ENCODE measurements at places on chromosomes 6 and 20.

DNA sequence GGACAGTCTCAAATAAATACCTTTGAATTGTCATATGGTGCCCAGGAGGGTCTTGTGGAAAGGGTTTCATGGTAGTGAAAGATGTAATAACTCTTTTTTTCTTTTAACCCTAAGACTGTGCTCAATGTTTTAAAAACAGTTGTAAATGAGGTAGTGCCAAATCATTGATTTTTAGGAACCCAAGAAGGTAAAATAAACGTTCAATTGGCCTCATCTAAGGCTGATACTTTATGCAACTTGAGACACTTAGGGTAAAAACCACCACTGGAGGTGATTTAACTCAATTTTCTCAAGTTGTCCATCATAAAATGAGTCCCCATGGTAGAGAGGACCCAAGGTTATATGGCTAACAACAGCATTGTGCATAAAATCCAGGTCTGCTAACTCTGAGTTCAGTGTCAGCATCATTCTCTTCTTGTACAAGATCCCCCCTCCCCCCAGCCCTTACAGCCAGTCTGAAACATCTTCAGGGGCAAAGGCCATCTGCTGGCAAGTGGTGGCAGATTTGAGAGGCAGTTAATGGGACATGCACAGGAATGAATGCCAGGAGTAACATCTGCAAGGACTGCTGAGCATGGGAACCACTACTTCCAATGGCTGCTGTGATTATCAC lies 244.4 kb downstream of the GMPR start:
- no peak for DNase-seq

GRCh38 chr20:60262967-60263603 lies 304.9 kb downstream of the CDH26 start:
- DNase-seq: peak; percentile 42

- no peak for DNase-seq
Measured at GRCh38 chr6:16179970-16180431, 51.1 kb downstream of the MYLIP start.

GRCh38 chr6:57298741-57299140 lies 18.7 kb upstream of the PRIM2 start:
- no peak for DNase-seq

GRCh38 chr6:90233994-90234393 lies 62.6 kb downstream of the BACH2 start:
- DNase-seq: no peak

DNA sequence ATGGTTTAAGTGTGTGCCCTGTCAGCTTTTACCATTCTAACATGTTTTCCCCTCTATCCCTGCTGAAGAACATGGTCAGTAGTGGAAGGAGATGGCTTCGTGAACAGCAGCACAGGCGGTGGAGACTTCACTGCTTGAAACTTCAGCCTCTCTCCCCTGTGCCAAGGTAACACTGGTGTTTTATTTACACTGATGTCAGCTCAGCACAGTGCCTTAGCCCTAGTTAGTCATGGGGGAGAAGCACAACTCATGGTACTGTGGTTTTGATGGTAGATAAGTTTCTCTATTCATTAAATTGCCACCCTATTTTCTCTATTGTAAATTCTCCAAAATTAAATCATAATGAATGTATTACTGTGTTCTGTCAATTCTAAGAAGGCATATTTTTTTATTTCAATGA lies 56.6 kb downstream of the MTHFD1L start:
- no peak for DNase-seq

DNA sequence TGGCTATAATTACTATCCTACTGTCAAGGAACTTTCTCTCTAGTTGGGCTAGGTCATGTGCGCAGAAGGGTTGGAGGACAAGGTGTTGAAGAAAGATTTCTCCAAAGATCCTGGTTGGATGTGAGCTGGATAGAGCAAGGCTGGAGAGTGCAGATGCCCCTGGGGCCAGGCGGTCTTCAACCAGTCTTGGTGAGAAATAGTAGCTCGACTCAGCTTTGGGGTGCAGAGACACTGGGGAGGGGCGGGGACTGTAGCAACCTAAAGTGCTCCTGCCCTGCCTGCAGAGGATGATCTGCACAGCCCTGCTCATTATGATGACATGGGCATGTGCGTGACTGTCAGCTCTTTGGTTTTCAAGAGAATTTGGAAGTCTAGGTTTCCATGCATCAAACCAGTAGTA lies 35.9 kb downstream of the PHACTR3 start:
- DNase-seq: no peak

DNA sequence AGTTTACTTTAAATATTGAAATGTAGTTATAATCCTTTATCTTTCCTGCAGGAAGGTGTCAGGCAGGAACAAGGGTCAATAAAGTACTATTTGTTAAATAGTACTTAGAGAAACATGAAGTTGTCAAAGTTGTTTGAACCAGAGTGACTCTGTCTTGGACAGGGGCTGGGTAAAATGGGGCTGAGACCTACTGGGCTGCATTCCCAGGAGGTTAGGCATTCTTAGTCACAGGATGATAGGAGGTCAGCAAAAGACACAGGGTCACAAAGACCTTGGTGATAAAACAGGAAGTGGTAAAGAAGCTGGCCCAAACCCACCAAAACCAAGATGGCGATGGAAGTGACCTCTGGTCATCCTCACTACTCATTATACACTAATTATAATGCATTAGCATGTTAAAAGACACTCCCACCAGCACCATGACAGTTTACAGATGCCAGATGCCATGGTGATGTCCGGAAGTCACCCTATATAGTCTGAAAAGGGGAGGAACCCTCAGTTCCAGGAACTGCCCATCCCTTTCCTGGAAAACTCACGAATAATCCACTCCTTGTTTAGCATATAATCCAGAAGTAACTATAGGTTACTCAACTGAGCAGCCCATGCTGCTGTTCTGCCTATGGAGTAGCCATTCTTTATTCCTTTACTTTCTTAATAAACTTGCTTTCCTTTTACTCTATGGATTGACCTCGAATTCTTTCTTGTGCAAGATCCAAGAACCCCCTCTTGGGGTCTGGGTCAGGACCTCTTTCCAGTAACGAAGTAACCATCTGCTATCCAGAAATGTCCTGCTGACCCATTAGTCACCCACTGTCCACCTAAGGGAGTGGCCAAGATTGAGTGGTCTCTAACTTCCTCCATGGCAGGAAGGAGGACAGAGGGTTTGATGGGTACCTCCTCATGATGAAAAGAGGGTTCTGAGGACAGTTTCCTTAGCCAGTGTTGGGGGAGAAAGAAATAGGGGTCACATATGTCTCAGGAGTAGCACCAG lies 19.6 kb downstream of the SLC22A2 start:
- DNase-seq: peak; percentile 57

GRCh38 chr6:1640476-1640875 lies 30.8 kb downstream of the FOXC1 start:
- no peak for DNase-seq

DNA sequence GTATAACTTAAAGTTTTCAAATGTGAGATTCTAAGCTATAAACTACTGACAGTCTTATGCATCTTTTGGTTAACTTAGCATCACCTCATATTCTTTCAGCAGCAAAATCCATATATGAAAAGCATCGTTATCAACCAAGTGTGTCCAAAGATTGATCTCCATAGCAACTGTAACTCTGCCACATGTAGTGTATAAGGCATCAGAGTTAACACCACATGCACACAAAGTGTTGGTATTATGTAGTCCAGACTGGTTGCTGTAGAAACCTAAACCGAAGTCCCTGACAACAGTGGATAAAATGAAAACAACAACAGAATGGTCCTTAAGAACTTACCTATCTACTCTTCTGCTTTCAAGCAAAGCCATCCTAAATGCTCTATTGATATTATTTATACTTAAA lies 39.6 kb downstream of the PDSS2 start:
- DNase-seq: no peak

DNA sequence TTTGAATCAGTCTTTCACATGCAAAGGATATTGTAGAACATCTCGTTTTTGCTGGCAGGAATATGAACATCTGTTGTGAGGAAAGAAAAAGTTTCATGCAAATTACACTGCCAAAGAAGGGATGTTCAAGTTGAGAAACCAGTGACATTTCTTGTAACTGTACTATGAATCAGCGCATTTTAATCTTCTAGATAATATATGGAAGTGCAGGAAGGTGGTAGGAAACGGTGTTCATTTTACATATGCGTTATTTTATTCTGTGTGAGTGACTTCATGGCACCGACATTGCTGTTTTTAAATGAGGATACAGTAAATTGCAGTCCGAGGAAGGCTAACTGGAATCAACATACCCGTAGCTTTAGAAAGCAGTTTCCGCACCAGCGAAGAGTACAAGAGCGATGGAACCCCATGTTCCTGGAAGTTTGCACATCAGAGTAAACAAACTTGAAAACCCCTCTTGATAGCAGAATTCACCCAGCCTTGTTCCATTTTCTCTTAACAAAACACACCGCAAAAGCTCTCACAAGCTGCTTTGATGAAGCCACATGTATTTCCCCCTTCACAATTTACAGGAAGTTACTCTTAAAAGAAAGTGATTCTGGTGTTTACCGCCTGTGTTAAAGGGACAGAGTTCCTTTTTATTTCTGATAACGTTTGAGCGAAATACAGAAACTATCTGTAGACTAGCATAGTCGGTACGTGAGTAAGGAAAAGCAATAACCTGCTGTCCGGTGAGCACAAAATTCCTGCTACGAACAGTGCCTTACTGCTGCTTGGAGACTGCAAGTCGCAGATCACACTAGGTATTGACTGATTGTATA lies 11.5 kb downstream of the PRDM1 start:
- DNase-seq: peak; percentile 46

- no peak for DNase-seq
Measured at GRCh38 chr20:35527122-35527769, 2.2 kb downstream of the C20orf173 start.

GRCh38 chr20:57650756-57651483 lies 30.7 kb upstream of the ZBP1 start:
- no peak for DNase-seq

GRCh38 chr6:18386298-18386976 lies 713 bp upstream of the RNF144B start:
- no peak for DNase-seq

DNA sequence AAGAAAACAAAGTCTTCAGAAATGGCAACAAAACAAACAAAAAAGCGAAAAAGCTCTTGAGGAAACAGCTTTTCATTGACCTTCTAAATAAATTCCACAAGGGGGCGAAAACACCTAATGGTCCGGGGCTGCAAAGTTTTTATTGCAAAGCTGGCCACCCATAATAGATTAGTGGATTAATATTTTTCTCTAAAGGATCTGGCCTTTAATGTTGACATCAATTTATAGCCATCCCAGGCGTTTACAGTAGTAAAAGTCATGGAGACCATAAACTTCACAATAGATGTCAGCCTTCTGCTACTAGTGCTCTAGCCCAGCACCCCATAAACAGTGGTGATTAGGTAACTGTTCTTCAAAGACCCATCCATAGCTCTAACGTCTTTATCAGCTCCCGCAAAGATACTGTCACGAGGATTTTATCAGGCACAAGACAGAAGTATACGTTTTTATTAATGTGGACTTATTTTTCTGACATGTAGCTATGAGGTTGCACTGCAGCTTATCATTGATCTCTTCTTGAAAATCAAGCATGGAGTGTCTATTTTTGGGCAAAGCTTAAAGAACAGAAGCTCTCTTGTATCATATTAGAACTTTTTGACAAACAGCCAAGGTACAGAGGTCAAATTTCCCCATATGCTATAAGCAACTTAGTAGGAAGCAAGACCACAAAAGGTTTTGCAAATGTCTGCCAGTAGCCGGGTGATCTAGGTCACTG lies 4.7 kb downstream of the CITED2 start:
- DNase-seq: peak; percentile 85

GRCh38 chr6:34556031-34556471 lies at the start of gene SPDEF:
SPDEF (minus strand) TSS chr6:34556329; CDS start chr6:34544455, 11,874 bp downstream.
- no peak for DNase-seq

DNA sequence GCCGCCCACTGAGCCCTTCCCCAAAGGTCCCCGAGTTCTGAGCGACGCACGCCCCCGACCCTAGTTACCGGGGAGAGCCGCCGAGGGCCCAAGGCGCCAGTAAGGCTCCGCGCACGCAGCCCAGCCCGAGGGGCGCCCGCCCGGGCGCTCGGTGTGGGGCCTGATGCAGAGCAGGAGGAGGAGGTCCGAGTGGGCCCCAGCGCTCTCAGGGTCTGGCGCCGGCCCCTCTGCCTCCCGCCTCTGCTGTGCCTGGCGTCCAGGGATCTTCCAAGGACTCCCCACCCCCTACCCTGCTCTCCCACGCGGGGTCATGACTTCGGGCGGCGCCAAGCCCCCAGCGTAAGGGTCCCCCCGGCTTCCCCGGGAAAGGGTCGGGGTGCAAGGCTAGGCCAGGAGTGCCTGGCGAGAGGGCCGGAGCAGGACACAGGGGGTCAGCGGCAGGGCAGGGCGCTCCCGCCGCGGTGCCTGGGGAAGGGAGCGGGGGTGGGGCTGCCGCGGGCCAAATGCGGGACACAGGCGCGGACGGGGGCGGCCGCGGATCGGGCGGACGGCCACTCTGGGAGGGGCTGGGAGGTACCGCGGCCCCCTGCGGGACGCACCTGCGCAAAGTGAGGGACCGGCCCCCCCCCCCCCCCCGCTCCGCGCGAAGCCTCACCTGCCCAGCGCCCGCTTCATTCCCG lies 637 bp downstream of the ABHD12 start:
- DNase-seq: peak; percentile 32

DNA sequence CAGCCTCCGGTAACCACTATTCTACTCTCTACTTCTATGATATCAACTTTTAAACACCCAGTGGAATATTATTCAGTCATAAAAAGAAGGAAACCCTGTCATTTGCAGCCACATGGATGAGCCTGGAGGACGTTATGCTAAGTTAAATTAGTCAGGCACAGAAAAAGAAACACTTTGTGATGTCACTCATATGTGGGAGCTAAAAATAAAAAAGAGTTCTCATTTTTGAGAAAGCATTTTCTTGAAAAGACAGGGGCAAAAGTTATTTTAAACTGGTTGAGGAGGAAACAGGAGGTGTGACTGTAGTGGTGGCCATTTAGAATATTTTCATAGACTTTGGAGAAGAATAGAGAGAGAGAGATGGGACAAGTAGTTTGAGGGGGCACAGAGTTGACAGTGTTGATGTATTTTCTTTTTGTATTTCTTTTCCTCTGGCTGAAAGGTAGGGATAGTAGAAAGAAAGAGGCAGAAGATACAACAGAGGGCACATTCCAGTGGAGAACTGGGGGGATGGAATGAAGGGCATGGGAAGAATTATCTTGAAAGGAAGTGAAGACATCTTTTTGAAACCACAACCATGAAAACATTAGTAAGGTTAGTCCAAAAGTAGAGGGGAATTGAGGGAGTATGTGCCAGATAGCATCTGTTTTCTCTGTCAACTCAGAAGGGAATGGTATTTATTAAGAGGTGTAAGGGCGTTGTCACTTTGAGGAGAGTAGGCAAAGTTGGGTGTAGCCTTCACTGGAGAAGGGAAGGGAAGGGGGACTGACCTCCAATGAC lies 181.3 kb upstream of the GMDS start:
- peak; percentile 75 for DNase-seq

- DNase-seq: peak; percentile 98
Measured at GRCh38 chr6:149941583-149942460, at the start of gene ULBP2. ULBP2 (plus strand) TSS chr6:149942014; CDS start chr6:149942073, 59 bp downstream.

DNA sequence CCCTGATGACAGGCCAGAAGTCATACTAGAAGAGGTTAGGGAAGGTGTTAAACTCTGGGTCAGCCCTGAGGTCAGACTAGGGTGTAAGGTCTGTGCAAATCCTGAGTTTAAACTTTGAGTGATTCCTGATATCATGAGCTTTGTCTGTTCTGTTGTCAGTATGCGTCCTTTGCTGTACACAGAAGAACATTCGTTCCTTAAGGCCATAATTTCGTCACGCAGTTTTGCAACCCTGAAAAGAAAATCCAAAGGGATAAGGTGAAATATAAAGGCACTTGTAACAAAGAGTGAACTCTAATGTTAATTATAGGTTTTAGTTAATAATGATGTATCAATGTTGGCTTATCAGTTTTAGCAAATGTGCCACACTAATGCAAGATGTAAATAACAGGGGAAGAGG lies 2.3 kb downstream of the DST start:
- no peak for DNase-seq

All from EL (cell line).